Activated naive CD8-positive, alpha-beta T cell treated with anti-CD3 and anti-CD28 coated beads, Interleukin-2, amount 10 ng/mL, durations not matched to agents 7 days and 5 days (primary cell): ENCODE measurements at places on chromosomes 11 and 22.

DNA sequence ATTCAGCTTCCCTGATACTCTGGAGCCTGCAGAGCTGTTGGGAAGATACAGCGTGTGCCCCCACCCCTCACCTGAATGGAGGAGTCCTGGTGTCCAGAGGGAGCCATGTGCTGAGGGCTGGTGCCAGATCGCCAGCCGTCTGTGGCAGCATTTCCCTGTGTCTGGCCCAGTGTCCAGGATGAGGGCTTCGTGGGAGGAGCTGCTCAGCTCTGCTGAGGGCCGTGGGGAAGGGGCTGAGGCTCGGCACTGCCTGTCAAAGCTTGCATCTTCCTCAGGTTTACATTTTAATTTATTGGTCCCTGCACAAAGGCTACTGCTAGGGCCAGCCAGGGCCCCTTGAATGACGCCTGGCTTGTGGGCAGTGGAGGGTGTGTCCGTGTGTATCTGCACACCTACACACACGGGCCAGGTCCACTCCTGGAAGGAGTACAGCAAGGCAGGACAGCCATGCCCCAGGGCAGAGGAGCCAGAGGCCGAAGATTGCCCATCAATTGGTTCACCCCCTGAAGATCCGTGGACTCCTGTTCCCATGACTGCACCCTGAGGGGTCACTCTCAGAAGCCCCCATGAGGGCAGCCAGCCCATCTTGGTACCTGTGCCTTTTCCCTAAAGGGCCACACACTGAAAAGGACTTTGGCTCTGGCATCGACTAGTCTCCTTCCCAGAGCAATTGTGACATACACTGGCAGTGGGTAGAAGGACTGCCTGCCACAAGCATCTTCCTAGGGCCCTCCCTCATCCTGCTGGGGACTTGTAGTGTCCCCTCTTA lies 107.7 kb upstream of the PARVA start:
- no peak for DNase-seq

DNA sequence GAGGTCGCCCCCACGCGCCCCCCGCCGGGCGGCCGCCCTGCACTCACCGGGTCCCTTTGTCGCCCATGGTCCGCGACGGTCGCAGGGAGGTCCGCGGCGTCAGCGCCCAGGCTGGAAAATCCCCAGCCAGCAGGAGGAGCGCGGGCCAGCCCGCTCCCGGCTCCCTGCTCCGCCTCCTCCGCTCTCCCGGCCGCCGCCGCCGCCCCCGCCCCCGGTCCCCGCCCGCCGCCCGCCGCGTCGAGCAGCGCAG lies at the start of gene ARRB1:
Gene ARRB1, minus strand, starts transcription at position 121 of the 250 bp plus-strand sequence. Its CDS starts 54 bp downstream, at position 67.
- DNase-seq, result no peak

- DNase-seq, result no peak
These were observed 98.3 kb upstream of the CHRM4 start for GRCh38 chr11:46489656-46490560.

- no peak for DNase-seq
These were observed 61.8 kb downstream of the OTOG start for GRCh38 chr11:17608821-17609220.

- no peak for DNase-seq
These were observed 1340.7 kb downstream of the LRRC4C start for GRCh38 chr11:40118780-40119179.

DNA sequence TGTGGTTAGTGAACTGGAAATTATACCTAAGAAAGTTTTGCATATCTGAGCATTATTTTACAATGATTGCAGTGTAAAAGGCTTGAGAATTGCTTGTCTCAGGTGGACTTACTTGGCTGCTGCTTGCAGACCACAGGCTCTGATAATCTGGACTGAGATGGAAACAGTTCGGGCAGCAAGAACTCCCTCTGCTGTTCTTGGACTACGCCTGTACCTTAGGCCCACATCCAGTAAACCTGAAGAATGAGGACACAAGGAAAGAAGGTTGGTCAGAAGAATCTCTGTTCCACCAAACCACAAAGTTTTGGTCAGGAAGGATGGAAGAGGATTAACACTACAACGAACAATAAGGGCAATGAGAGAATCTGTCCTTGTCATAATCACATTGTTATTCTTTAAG lies 80.1 kb downstream of the C2CD3 start:
- no peak for DNase-seq

DNA sequence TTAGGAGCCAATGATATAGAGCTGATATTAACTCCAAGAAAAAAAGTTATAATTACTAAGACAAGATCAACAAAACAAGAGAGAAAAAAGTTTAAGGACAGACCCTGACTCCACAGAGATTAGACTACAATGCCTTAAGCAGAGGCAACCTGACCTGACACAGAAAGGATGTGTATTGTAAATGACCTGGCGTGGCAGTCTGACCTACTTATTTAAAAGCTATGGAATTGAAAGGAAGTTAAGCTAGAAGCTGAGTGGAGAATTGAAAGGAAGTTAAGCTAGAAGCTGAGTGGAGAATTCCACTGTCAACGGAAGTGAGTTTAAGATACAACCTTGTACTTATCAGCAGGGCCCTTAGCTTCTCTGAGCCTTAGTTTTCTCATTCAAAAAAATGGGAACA lies 885.4 kb downstream of the OPCML start:
- no peak for DNase-seq

- no peak for DNase-seq
These were observed 96.0 kb upstream of the PITPNB start for GRCh38 chr22:28015046-28015425.

GRCh38 chr11:68014157-68014946 lies 4.2 kb downstream of the ALDH3B1 start:
- no peak for DNase-seq

GRCh38 chr11:95911369-95911759 lies 12.5 kb downstream of the MTMR2 start:
- DNase-seq, result no peak

DNA sequence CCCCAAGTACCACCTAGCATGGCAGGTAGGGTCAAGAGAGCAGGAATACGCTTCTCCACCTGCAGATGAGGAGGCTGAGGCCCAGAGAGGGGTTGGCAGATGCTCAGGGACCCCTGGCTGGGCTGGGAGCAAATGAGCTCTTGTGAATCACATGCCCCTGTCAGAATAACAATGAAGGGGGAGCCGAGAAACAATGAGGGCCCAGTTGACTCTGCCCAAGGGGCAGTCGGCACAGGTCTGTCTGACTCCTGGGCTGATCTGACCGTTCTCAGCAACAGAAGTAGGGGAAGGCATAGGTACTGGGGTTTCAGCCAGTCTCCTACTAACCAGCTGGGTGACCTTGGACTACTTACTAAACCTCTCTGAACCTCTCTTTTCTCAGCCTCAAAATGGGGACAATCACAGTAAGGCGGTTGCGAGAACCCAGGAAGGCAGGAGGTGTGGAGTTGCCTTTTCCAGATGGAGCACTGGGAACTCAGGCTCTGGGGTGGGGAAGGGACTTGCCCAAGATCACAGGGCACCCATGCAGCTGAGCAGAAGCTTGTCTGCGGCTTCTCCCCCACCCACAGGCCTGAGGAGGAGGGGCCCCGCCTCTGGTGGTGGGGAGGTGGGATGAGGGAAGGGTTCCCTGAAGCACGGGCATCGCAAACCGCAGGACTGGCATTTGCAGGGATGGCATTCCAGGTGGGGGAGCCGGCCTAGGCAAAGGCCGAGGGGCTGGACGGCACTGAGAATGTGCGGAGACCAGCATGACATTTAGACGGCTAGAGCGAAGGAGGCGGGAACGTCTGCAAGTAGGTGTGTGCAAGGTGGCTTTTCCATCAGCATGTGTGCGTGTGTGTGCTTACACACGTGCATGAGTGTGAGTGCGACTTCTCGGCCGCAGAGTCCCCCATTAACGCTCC lies 163.0 kb downstream of the MN1 start:
- DNase-seq, result no peak

DNA sequence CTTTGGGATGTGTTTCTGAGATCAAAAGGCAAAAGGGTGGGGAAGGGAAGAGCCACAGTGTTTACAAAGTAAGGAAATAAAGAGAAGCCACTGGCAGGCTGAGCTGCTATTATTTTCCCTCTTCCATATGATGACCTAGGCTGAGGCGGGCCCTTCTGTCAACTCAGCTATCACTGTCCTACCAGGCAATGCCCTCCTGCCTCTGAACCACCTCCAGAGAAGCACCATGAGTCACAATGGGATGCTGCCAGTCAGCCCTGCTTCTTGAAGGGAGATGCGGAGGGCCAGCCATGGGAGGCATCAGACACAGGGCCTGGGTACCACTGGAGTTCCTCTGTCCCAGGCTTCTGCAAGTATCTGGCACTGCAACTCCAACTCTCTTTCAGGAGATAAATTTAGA lies 107.9 kb upstream of the BID start:
- no peak for DNase-seq

- DNase-seq, result peak; percentile 96
These were observed at the start of gene PC for GRCh38 chr11:66958232-66958955. TSS of gene PC (minus strand) at chr11:66958383. CDS start at chr11:66872159, 86,224 bp downstream.

DNA sequence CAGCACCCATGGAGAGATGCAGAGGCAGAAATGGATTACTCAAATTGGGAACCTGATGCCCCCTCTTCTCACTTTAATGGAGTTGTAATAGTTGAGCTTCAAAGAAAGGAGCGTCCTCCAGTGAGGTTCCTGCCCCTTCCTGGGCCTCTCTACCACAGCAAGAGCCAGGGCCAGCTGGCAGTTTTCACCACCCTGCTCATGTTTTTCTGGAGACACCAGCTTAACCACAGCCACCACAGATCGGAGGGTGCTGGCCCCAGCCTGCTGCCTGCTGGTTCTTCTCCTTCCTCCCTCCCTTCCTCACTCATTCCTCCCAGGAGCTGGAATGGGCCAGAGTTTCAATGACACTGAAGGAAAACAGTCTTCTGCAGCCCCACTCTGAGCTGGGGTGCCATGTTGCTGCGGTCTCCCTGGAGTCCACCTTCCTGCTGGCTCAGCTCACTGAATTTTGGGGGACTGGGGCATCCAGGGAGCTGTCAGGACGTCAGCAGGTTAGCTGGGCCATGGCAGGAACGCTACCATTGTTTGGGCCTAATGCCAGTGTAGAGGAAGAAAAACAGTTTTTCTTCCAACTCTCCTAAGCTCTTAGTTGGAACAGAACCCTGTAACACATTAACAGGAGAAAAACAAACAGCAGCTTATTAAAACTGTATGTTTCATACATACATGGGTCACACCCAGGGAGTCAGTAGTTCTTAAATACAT lies 57.7 kb downstream of the TRAF6 start:
- no peak for DNase-seq

GRCh38 chr22:43331069-43331451 lies 12.1 kb downstream of the SCUBE1 start:
- no peak for DNase-seq

DNA sequence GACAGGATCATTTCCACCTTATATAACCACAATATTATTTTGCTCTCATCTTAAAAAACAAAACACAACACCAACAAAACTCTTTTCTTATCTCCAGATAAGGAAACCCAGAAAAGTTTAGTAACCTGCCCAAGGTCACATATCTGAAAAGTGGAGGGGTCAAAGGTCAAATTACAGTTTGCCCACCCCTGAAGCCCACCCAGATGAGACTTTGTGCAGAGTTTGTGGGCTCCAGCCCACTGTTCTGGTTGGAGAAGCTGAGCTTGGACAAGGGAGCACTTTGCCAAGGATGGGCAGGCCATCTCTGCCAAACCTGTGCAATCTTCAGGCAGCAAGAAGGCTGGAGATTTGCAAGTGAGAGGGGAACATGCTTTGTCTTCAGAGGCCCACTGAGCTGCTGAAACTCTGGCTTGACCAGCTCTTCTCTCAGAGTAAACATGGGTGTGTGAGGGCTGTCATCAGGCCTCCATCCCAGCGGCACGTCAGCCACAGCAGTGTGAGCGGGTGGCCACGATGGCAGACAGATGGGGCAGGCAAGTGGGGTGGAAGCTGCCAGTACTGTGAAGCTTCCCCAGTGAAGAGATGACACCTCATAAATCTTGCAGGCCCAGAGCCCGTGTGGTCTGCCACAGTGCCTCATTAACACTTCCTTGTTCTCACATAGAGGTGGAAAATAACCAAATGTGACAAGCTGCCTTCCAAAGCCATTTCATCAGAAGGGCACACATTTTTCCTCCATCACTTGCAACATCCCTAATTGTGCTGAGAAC lies 111.8 kb downstream of the CCDC81 start:
- DNase-seq, result no peak

- DNase-seq, result no peak
These were observed 481.2 kb upstream of the ARHGAP42 start for GRCh38 chr11:100205926-100206325.

DNA sequence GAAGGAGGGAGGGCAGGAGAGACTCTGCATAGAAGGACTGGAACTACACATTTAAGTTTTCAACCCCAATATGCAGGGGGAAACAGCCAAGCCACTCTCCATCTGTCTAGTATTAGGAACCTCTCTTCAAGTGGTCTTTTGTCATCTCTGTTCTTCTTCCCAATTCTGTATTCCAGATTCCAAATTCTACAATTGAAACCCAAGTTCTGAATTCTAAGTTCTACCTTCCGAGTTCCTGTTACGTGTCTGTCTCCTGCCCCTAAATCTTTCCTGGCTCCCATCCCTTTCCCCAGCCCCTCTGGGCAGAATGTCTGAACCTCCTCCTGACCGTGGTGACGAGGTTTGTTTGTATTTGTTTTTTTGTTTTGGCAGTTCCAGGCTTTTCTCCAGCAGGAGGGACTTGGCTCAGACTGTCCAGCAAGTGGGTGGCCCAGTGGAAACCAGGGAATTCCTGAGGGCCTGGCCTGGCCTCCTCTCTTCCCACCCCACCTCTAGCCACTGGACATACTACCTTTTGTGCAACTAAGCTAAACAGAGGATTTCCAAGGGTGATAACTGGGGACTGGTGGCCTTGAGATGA lies 1.6 kb upstream of the THOC5 start:
- no peak for DNase-seq

GRCh38 chr11:1876361-1877063 lies 15.2 kb downstream of the PRR33 start:
- DNase-seq, result peak; percentile 43

- DNase-seq, result no peak
These were observed 64.8 kb downstream of the PRR5L start for GRCh38 chr11:36360826-36361415.

GRCh38 chr11:109733245-109733644 lies 311.3 kb downstream of the C11orf87 start:
- DNase-seq, result no peak

DNA sequence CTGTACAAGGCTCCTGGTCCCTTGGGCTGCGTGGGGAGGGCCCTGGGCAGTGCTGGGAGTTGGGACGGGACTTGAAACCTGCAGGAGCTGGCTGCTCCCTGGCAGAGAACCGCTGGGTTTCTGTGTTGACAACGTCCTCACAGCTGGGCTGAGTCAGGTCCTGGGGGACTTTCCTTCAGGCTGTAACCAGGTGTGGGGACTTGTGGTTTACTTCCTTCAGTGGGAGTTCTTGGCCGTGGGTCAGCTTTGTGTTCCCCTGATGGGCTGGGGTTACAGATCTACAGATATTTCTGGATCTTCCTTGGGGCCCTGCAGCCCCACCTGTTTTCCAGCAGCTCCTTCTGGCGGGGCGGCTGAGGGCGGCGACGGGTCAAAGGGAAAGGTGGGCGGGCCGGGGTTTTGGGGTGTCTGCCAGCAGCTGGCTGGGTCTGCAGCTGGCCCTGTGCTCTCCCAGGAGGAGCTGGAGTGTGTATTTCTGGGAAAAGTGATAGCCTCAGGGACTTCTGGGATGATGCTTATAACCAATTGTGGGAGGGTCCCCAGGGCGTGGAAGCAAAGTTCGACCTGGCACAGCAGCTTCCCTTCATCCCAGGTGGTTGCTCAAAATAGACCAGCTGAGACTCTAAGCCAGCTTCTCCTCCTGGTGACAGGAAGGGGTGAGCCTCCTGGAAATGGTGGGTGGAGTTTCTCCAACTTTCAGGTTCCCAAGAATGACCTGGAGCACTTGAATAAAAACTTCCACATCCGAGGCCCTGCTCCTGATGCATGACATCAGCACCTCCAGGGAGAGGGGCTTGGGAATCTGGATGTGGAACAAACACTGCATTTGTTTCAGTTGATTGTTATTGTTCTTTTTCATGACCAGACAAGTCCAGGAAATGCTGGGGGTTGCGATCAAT lies 19.1 kb downstream of the ST14 start:
- no peak for DNase-seq
